ENCODE measurements at places on chromosomes 7 and 10.

GRCh38 chr7:96836456-96836855, 126.8 kb upstream of the SEM1 start:
- DNase-seq, result no peak

GRCh38 chr10:100570506-100570905, 34.8 kb downstream of the HIF1AN start:
- no peak for DNase-seq

- no peak for DNase-seq
These were observed 24.8 kb upstream of the FAM171A1 start for GRCh38 chr10:15395935-15396334.

GRCh38 chr10:35335133-35336083, 901 bp upstream of the CCNY start:
- no peak for DNase-seq

GRCh38 chr10:101567165-101568006, 20.7 kb downstream of the POLL start:
- no peak for DNase-seq

DNA sequence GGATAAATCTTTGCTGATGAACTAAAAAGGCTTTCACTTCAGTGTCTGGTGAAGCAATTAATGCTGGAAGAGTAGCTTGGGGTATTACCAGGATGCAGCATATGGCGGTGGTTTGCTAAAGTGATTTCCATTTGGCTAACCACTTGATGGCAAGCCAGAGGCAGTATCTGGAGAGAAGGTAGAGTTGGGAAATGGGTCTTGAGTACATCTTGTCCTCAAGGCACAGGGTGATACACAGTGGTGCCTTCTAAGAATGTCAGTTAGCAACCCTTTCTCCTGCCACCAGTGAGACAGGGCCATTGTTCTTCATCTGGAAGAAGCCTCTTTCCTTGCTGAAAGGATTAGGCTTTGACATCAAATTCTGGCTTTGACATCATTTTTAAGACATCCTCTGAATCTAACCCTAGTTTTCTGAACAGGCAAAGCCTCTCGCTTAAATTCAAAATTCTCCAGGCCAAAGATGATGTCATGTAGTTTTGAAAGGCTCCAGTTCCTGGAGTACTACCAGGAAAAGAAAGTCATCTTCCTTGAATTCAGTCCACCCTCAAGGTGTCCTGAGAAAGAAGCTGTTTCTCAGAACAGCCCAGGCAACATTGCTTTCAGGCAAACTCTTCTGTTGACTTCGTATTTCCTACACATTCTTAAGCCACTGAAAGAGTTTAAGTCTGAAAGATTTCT, 162.4 kb downstream of the ARID5B start:
- DNase-seq, result no peak

GRCh38 chr7:143394777-143395176, 13.6 kb downstream of the ZYX start:
- no peak for DNase-seq

DNA sequence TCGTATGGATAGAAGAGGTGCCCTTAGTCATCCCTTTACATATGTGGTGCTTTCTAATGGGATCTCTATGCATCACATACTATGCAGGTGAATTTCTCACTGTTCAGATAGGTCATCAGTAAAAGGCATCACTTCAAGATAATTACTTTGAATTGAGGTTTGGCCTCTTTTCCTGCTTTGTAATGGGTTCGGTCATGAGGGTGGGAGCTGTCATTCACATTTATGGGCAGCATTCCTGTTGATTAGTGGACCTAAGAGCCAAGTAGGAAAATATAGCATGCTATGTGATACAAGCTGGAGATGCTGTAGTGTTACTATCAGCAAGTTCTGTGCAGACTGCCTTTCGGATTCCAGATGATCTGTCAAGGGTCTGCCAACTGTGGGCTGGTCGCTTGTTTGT, 156.3 kb downstream of the LCOR start:
- DNase-seq, result no peak

- DNase-seq, result no peak
These were observed 37.7 kb downstream of the HTRA1 start for GRCh38 chr10:122499012-122499411.

GRCh38 chr10:12633776-12634620, 284.7 kb downstream of the CAMK1D start:
- no peak for DNase-seq

Measured in substantia nigra (tissue), 51 donors.